Activated naive CD4-positive, alpha-beta T cell treated with anti-CD3 and anti-CD28 coated beads for 36 hours (primary cell): ENCODE measurements at places on chromosomes 5 and 9. TPM values are rescaled to one million over a fixed set of nuclear protein-coding genes. Genes with fewer than 3 reads are reported as not detected.

GRCh38 chr9:650362-650761 is 191.1 kb upstream of the DMRT1 start:
- H3K36me3 ChIP-seq, result no peaks in the 10 kb centered on the region
- DNase-seq, result peak; percentile 32
- peak overlapping the region; percentile 48 for H3K4me3 ChIP-seq
- peaks cover 45% of the 10 kb centered on the region for H3K4me1 ChIP-seq
- H3K27ac ChIP-seq, result no peak overlapping the region
- no peaks in the 10 kb centered on the region for H3K27me3 ChIP-seq

DNA sequence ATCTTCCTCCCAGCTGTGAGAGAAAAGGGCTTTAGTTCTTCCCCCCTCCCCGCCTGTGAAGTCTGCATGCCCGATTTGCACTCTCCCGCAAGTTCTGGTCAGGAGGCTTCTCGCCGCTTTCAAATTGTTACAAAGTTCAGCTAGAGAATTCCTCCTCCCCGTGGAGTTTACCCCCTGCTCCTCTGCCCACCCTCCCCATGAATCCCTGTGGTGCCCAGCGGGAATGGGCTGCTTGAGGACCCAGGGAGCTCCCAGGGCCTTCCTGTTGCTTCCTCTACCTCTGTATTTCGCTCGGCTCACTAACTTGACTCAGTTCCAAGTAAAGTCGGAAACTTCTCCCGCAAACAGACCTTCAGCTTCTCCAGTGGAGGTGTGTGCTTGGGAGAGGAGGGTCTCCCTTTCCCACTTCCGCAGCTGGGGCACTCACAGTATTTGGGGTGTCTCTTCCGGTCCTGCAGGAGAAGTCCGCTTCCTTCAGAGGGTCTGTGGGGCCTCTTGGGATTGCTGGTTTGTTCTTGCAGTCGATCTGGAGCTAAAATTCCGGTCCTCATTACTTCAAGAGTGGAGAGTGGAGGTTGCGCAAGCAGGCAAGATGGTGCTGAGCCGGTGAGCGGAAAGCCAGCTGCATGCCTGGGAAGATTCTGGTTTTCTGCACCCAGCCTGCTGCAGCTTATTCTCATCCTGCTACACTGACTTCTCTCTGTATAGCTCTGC is 97.8 kb downstream of the ADAMTS12 start:
- no peak overlapping the region for H3K4me3 ChIP-seq
- H3K27ac ChIP-seq, result no peak overlapping the region
- H3K36me3 ChIP-seq, result no peaks in the 10 kb centered on the region
- no peaks in the 10 kb centered on the region for H3K27me3 ChIP-seq
- no peaks in the 10 kb centered on the region for H3K4me1 ChIP-seq

- peaks cover 14% of the 10 kb centered on the region for H3K4me1 ChIP-seq
- peak; percentile 74 for DNase-seq
- H3K36me3 ChIP-seq, result peaks cover 6% of the 10 kb centered on the region
- peak within 1 kb of the TSS; percentile 73 for H3K4me3 ChIP-seq
These were observed at the start of gene DPP7 for GRCh38 chr9:137114613-137115393. TSS of gene DPP7 (minus strand) at chr9:137114733. CDS start at chr9:137114713, 20 bp downstream.

ANXA1 gene
- 19.9 TPM for total RNA-seq

LRRC19 gene
- not detected for total RNA-seq

FBLL1 gene
- 0.21 TPM for total RNA-seq

- peak overlapping the region; percentile 50 for H3K4me3 ChIP-seq
- no peak for DNase-seq
- peak overlapping the region; percentile 75 for H3K27ac ChIP-seq
- no peaks in the 10 kb centered on the region for H3K27me3 ChIP-seq
- H3K36me3 ChIP-seq, result peaks cover 17% of the 10 kb centered on the region
These were observed 26.0 kb downstream of the ZCCHC7 start for GRCh38 chr9:37146410-37146809.

DNA sequence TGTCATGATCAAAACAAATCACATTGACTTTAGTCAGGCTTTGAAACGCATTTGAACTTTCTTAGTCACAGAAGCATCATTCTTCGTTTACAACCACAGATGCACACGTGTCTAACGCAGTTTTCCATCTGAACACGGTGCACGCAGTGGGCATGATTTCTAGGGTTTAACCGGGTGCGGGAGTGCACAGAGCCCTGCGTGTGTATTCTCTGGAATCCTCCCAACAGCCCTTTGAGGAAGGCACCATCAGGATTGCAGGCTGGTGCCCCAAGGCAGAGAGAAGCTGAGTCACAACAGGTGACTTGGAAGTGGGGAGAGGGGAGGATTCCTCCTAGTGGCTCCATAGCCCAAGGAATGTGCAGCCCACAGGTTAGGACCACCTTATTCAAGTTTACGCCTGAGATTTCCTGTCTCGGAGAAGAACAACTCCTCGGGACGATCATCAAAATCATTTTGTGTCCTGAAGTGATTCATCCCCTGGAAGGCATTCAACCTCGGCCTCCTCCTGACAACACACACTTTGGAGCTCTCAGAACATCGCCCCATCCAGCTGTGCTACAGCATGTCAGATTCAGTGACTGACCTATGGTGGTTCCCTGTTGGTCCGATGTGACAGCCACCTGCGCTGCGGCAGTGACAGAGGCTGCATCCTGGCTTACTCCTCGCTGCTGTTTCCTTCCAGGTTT is 13.1 kb downstream of the ROPN1L start:
- H3K4me1 ChIP-seq, result peaks cover 1% of the 10 kb centered on the region
- DNase-seq, result no peak
- H3K36me3 ChIP-seq, result no peaks in the 10 kb centered on the region
- H3K27ac ChIP-seq, result no peak overlapping the region

- H3K4me1 ChIP-seq, result no peaks in the 10 kb centered on the region
- H3K36me3 ChIP-seq, result no peaks in the 10 kb centered on the region
- H3K27ac ChIP-seq, result no peak overlapping the region
- DNase-seq, result no peak
These were observed 1666.0 kb upstream of the ACO1 start for GRCh38 chr9:30718483-30718882.

COL27A1 gene
- 7.0 TPM for total RNA-seq
